ENCODE measurements at places on chromosomes 7 and 10. TPM values are rescaled to one million over a fixed set of nuclear protein-coding genes. Genes with fewer than 3 reads are reported as not detected.

DNA sequence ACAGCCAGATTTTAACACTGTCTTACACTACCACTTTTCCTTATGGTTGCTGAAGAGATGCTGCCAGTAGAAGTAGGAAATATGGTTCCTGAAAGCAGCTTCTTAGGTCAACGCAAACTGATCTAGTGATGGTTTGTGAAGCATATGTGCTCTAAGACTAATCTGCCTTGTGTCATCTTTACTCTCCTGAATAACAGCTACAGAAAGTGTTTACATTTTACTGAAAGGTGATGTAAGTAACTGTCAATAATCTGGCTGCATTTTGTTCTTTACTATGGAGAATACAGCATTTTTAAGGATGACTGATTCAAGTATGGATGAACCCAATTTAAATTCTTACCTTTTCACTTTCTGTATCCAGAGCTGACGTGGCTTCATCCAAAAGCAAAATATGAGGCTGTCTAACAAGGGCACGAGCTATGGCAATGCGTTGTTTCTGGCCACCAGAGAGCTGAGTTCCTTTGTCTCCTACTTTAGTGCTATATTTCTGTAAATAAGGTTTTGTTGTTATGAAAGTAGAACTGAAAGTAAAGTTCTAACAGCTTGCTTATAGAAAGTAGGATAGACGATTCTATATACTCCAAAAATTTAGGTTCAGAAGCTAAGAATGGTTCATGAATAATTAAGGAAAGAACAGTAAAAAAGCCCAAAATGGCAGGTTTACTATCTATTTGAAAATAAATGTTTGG, 30.2 kb upstream of the ABCB4 start:
- no peak for DNase-seq

GPR85 gene
- not detected for polyA plus RNA-seq

BUB3 gene
- 224 TPM for polyA plus RNA-seq

DNA sequence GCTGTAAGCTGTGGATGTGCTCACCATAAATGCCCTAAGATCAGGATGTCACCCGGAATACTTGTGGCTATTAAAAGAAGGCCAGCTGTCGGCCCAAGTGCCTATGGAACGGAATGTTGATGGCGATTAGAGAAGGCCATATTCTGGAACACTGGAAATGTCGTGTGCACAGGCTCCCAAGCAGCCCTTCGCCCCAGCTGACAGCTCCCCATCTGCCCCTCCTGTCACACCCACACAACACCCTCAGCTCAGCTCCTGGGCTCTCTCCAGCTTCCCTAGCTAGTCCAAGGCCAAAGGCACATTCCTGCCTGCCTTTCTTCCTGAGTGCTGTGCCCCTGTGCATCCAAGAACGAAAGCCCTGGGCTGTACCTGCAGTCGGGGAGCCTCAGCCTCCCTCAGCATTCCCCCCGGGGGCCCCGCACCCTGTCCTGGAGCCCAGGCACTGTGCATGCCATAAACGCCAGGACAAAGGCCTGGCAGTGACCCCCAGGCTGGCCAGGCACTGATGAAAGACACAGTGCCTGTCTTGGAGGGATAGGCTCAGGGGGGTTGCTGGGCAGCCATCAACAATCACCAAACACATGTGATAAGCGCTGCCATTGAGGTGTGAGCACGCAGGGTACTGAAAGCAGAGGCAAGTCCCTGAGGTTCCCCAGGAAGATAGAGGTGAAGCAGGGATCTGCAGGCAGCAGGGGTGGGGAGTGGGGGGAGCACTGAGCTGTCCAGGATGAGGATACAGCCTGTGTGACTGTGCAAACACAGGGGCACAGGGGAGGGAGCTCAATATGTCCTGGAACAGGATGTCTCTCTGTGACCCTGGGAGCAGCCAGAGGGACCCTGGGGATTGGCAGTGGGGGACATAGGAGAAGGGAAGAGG, 3.7 kb upstream of the LDB3 start:
- no peak for DNase-seq

DNA sequence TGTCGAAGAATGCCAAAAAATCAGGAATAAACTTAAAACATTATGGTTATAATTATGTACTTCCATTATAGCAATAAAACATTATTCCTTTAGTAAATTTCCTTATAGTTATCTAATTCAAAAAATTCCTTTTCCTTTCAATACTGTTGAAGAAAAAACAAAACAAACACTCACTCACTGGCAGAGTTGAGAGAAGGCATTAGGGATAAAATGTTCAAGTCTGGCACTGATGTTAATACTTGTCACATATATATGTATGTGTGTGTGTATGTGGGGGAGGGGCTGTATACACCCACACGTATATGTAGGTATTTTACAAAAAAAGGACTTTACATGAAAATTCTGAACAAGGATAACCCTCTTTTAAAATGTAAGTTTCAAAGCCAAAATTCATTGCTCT, 150.2 kb upstream of the MEOX2 start:
- DNase-seq, result no peak

SLC18A2 gene
- polyA plus RNA-seq, result 0.03 TPM

FBXL13 gene
- 0.49 TPM for polyA plus RNA-seq

DNA sequence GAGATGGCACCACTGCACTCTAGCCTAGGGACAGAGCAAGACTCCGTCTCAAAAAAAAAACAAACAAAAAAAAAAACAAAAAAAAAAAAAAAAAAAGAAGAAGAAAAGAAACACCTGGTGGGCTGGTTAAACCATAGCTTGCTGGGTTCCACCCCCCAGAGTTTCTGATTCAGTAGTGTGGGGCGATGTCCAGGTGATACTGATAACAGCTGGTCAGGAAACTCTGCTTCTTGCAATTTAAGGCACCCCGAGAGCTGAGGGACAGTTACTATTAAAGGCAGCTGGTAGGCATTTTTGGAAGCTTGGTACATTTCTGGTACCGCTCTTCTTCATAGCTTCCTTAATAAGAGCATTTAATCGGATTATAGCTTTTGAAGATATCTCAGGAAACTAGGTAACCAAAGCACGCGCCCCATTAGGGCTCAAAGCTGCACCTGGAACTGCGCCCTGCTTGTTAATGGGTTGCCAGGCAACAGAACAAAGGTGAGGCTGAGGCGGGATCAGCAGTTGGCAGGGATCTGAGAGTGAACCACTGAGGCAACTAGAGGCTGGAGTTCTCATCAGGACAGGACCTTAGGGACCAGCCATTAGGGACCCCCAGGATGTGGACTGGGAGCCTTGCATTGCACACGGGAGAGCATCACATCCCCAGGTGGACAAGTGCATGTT, 6.5 kb upstream of the SDK1 start:
- no peak for DNase-seq

GRCh38 chr7:75688200-75689136, 50.3 kb downstream of the HIP1 start:
- DNase-seq, result no peak

- DNase-seq, result no peak
These were observed 104.2 kb downstream of the KIF20B start for GRCh38 chr10:89805599-89806013.

SLC13A1 gene
- not detected for polyA plus RNA-seq

GRCh38 chr10:114100848-114101741, 57.4 kb downstream of the ADRB1 start:
- no peak for DNase-seq

STEAP2 gene
- 6.4 TPM for polyA plus RNA-seq

- no peak for DNase-seq
These were observed 23.1 kb downstream of the DNAJB9 start for GRCh38 chr7:108592646-108593201.

- no peak for DNase-seq
These were observed 15.5 kb upstream of the TSPAN12 start for GRCh38 chr7:120873401-120873800.

NPSR1 gene
- polyA plus RNA-seq, result not detected

- no peak for DNase-seq
These were observed 93.0 kb upstream of the STRIP2 start for GRCh38 chr7:129341212-129341611.

MARVELD1 gene
- 31.3 TPM for polyA plus RNA-seq

- DNase-seq, result no peak
These were observed 347 bp downstream of the LBX1 start for GRCh38 chr10:101228966-101229265.

DNA sequence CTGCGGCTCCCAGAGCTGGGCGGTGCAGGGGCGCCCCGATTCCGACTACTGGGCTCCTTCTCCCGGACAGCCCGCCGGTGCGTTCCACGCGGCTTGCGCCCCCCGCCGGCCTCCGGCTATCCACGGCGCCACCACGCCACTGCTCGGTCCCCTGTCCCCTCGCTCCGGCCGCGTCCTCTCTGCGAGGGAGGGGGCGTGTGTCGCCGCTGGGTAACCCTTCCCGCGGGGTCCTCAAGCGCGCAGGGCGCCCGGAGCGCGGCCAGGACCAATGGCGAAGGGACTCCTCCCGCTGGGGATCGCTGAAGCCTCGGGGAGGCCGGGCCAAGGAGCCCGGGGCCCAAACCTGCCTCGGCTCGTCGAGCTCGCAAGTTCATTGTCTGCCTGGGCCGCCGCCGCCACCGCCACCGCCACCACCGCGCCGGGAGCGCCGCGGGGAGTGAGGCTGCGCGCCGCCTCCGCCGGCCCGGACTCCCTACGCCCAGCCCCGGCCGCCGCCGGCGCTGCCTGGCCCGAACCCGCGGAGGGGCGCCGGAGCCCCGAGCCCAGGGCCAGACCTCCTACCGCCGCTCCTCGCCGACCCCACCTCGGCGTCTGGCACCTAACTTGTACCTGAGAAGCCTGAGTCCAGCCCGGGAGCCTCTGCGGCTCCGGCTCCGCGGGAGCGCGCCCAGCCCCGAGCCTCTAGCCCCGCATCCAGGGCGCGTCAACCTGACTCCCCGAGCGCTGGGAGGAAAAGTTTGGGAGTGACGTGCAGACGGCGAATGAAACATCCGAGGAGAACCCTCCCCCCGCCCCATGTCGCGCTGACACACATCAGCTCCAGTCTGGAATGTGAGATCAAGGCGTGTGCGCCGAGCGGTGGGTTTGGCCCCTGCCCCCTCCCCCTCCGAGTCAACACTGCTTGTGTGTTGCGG, at the start of gene CHST15:
TSS of gene CHST15 (minus strand) at position 739 of the 914 bp plus-strand sequence. CDS start 47,386 bp downstream, outside the sequence.
- peak; percentile 75 for DNase-seq

GRCh38 chr7:69036301-69036700, 562.0 kb upstream of the AUTS2 start:
- no peak for DNase-seq

GBX1 gene
- polyA plus RNA-seq, result not detected

FAM24B gene
- 16.8 TPM for polyA plus RNA-seq

DNA sequence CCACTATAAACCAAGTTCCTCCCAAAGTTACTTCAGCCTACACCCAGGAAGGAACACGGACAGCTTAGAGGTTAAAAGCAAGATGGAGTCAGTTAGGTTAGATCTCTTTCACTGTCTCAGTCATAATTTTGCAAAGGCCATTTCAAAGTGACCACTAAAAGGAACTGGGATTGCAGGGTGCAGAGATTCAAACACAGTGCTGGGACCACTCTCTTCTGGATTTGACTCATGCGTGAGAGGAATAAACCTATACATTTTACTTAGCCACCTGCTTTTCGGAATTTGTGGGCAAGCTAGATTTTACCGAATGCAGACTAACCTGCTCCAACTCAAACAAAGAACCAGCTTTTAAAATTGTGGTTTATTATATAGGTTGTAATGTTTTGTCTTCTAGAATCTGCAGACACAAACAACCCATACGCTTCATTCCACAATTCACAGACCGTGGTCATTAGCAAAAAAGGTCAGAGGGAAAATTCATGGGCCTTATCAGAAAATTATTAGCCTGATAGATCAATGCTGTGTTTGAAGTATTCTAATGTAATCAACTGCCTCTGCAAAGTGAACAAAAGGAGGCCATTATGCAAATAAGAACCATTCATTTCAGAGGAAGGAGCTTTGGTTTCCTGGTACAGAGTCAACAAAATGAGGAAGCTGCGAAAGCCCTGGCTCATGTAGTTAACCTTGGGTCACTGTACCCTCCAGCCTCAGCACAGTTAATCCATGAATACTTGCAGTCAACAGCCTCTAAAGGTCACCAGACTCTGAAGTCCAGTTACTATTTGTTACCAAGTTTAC, 342.7 kb upstream of the KLF6 start:
- DNase-seq, result no peak

- DNase-seq, result no peak
These were observed 118.0 kb upstream of the PRSS58 start for GRCh38 chr7:142375710-142376313.

DNA sequence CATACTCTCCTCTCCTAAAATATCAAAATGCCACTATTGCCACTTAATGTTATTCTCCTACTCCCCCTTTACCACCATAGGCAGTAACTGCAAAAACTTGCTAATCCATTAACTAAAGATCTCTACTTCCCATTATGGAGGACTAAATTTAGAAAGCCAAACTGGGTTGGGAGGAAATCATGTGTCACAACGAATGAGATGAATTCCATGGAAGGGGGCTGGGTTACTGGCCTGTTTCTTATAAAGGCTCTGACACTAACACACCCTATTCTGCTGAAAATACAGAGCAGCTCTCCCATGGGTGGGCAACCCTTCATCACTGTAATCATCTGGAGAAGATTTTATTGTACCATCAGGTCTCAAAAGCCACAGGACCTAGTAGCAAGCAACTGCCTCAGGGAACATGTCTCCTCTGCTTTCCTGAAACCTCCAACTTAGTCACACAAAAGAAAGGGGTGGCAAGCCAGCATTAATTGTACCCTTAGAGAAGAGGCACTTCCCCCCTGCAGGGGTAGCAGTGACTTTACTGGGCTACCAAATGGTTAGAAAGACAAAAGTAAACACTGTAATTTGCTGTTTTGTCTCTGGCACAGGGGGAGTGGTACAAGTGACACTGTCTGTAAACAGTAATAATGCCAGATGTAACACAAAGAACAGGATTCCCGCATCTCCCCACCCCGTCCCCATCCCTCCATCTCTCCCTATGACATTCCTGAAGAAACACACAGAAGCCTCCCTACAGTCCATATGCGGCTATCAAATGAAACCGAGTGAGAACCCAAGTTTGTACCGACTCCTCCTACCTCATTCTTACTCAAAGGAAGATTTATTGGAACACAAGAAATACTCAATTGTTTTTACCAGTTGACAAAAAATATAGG, 81.6 kb downstream of the ARMH3 start:
- DNase-seq, result no peak

GRCh38 chr7:23350466-23350865, 51.3 kb downstream of the MALSU1 start:
- no peak for DNase-seq

CXCL12 gene
- polyA plus RNA-seq, result 0.07 TPM

NUDT13 gene
- polyA plus RNA-seq, result 3.5 TPM

GRCh38 chr10:99369126-99369525, 40.0 kb downstream of the CNNM1 start:
- DNase-seq, result no peak

PKD1L1 gene
- 0.11 TPM for polyA plus RNA-seq

ZPBP gene
- polyA plus RNA-seq, result not detected

DNA sequence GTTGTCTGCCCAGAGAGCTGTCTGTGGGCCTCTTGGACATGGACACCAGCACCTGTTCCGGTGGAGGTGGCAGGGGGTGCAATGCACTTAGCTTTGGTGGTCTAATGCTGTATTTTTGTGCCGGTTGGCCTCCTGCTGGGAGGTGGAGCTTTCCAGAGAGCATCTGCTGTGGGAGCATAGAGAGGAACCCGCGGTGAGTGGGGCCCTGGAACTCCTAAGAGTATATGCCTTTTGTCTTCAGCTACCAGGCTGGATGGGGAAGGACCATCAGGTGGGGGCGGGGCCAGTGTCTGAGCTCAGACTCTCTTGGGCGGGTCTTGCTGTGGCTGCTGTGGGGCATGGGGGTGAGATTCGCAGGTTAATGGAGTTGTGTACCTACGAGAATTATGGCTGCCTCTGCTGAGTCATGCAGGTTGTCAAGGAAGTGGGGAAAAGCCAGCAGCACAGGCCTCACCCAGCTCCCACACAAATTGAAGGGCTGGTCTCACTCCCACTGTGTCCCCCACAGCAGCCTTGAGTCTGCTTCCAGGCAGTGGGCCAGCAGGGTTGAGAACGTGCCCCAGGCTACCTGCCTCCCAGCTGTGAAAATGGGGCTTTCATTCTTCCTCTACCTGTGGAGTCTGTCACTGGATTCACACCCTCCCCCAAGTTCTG, 29.0 kb downstream of the JAKMIP3 start:
- peak; percentile 26 for DNase-seq

TDRD1 gene
- polyA plus RNA-seq, result not detected

Data from A549 (cell line).